ENCODE measurements at places on chromosomes 5 and 9.
A peak's percentile ranks its signal among the peaks of the same experiment; 100 is the strongest.

GRCh38 chr9:35748242-35748857 lies 678 bp downstream of the GBA2 start:
- DNase-seq, result no peak

- no peak for DNase-seq
Measured at GRCh38 chr5:146726891-146727290, 151.7 kb downstream of the PPP2R2B start.

GRCh38 chr5:135348918-135349317 lies 50.1 kb downstream of the MACROH2A1 start:
- DNase-seq, result no peak

DNA sequence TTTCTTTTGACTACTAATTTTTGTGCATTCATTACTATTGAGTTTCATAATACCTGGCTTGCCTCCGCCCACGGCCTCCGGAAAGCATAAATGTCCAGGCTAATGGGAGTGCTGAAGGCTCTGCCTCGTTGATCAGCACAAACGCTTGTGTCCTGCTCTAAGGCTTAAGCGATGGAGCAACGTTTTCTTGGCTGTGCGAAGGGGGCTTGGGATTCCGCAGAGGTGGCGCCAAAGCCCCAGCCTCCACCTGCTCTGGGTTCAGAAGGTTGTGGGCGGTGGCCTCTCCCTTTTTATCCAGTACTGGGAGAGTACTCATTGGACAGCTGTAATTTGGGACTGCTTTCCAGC lies 19.7 kb downstream of the ANXA2R start:
- DNase-seq, result peak; percentile 89

DNA sequence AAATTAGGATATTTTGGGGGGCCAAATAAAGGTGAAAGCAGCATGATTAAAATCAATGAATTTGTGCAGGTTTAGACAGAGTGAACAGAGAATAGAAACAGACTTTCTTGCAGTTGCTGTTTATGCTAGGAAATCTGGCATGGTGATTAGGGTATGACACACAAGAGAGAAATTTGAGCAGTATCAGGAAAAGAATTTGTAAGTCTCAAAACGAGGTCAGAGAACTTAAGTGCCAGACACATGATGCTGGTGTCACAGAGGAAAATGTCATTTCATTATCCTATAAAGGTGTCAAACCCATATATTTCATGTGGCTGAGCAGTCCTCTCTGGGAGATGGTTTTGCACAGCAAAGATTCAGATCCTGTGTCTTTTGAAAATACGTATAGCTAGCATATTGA lies 15.7 kb downstream of the LVRN start:
- DNase-seq, result no peak

GRCh38 chr5:83568186-83568585 lies 96.6 kb downstream of the VCAN start:
- no peak for DNase-seq

DNA sequence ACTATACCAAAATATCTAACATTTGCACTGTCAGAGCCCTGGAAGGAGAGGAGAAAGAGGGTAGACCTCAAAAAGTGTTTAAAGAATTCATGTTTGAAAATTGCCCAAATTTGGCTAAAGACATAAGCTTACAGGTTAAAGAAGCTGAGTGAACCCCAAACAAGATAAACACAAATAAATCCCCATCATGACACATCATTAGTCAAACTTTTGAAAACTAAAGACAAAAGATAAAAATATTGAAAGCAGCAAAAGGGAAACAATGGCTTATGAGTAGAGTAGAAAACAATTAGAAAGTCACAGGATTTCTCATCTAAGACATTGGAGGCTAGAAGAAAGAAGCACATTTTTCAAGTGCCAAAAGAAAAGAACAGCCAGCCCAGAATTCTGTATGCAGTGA lies 6.1 kb upstream of the UBLCP1 start:
- no peak for DNase-seq

DNA sequence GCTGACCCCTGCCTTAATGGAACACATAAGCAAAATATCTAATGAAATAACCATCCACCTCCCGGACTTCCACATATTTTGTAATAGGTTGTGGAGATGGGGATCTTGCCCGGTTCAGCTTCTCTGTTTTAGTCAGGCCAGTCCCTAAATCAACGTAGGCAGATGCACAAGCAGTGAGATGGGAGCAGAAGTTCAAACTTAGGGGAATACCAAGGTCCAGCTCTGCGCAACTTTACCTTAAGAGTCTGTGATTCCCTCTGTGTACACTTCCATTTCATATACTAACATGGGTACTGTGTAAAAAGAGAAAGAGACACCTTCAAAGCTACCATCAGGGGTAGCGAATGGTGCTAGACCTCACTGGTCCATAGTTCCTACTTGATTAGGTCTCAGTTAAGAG lies 110.9 kb downstream of the NTRK2 start:
- DNase-seq, result no peak

DNA sequence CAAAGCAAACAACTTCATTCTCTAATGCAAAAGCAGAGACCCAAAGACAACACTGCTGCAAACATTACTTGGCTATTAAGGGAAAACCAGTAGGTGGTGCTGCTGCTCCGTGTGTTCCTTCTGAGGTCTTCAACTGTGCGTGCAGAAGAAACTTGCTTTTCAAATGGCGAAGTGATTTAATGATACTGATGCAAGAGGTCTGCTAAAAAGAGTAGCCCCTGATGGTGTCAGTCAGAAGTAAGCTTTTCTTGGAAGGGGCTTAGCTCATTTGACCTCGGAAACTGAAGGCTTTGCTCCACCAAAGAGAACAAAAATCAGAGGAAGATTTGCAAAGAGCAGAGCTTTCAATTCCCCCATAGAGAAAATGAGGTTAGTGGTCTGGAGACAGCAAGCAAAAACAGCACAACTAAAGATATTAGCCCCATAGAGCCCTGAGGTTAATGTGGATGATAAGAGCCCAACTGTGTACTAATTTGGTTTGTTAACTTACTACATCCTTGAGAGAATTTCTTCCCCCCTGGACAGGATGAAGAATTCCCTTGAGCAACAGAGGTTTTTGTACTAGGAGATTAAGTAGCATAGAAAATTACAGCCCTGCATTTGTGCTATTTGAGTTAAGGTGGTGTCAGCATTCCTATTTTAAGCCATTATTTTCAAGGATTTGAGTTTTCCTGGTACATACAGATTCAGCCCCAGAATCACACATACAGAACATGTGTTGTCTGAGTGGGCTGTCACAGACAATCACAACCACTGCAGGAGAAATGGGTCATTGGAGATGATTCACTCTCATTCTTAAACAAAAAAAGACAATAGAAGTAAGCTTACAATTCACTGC lies 153.2 kb upstream of the C9orf72 start:
- DNase-seq, result no peak

GRCh38 chr5:181204826-181205760 lies at the start of gene TRIM7:
Gene TRIM7 (minus strand): TSS chr5:181205196. CDS start chr5:181205110, 86 bp downstream.
- no peak for DNase-seq

DNA sequence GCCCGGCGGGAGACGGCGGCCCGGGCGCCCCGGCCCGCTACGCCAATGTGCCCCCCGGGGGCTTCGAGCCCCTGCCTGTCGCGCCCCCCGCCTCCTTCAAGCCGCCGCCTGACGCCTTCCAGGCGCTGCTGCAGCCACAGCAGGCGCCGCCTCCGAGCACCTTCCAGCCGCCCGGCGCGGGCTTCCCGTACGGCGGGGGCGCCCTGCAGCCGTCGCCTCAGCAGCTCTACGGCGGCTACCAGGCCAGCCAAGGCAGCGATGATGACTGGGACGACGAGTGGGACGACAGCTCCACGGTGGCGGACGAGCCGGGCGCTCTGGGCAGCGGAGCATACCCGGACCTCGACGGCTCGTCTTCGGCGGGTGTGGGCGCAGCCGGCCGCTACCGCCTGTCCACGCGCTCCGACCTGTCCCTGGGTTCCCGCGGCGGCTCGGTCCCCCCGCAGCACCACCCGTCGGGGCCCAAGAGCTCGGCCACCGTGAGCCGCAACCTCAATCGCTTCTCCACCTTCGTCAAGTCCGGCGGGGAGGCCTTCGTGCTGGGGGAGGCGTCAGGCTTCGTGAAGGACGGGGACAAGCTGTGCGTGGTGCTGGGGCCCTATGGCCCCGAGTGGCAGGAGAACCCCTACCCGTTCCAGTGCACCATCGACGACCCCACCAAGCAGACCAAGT lies 723 bp downstream of the SNX18 start:
- DNase-seq, result no peak

DNA sequence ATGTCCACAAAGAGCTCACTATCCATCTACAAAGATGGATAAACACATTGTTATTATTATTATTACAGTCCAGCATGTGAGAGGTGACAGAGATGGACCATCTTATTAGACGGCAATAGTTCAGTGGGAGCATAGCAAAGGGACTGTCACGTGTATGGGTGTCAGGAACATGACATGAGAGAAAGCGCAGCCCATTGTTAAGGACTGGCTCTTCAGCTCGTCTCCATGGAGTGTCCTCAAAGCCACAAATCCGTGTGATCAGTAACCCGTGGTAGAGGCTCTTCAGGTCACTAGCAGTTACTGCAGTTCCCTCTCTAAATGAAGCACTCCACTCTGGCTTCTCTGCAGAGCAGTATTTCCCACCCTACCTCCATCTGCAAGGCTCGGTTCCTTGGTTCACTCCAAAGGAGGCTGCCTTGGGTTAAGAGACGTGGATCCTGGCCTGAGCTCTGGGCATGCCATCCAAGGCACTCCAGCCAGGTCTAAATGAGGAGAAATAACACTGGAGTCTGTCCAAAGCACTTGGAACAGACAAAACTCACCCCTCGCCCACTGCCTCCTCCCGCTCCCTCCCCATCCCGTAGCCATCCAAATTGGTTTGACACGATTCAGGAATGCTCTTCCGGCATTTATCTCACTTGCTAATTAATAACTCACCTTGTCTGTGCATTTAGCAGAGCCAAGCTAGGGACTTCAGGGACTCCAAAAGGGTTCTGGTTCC lies 122.3 kb upstream of the WWC1 start:
- no peak for DNase-seq

DNA sequence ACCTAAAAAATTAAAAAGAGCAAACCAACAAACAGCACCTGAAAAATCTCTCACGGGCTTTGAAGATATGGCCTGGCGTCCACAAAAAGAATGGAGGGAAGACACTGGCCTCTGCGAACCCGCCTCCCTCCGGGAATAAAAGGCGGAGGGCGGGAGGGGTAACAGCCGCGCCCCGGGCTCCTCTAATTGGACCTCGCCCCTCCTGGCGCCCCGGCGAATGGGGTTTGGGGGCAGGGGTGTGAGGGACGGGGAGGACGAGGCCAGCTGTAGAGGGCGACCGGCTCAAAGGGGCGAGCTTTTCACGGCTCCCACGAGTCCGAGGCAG lies 753 bp downstream of the FANCC start:
- peak; percentile 73 for DNase-seq

DNA sequence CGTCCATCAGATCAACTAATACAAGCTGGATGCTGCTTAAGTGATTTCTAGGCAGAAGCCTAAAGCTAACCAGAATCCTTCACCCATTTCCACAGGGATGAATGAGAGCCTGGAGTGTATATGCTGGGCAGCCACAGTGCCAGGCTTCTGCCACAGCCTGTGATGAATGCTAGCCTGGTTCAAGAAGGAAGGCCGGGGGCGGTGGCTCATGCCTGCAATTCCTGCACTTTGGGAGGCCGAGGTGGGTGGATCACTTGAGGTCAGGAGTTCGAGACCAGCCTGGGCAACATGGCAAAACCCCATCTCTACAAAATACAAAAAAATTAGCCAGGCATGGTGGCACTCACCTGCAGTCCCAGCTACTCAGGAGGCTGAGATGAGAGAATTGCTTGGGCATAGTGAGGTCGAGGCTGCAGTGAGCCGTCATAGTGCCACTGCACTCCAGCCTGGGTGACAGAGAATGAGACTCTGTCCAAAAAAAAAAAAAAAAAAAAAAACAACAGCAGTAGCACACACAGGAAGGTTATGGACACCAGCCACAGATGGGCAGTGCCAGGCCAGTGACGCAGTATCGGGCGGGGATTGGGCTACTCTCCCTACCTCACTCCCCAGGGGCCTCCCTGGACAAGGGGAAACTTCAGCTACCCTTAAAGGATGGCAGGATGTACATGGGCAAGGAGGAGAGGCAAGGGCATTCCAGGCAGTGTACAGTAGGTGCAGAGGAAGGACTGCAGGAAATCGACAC lies 23.1 kb upstream of the HMCN2 start:
- DNase-seq, result no peak

- no peak for DNase-seq
Measured at GRCh38 chr5:76401801-76402250, 1.3 kb upstream of the IQGAP2 start.

- DNase-seq, result no peak
Measured at GRCh38 chr5:55364537-55365055, 56.8 kb downstream of the MTREX start.

DNA sequence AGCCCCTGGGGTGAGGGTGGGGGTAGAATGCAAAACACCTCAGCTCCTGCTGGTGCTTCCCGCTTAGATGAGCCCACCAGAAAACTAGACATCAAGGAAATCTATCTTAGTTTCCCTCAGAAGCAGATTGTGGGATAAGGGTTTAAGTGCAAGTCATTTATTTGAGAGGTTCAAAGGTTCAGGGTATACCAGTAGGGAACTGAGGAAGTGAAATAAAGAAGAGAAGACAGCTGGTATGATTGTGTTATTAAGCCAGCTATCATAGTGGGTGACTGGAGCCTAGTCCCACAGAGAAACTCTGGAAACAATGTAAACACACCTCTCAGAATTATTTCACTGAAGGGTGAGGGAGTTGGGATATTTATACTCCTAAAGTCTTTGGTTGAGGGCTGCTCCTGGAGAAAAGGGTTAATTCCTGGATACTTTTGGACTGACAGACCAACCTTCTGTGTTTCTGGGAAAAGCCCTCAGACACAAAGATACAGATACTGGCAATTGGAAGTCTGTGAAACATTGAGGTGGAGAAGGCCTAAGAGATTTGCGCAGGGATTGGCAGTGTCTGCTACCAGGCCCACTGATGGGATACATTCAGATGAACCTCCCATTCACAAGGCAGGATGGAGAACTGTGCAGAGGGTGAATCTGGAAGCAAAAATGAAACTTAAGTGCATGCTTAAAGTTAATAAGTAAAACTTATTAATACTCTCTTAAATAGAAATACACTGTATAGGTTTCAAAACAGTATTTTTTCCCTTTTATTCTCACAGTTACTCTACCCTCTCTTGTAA lies 6.4 kb upstream of the DCTN4 start:
- DNase-seq, result no peak

GRCh38 chr5:56763711-56764466 lies 51.5 kb upstream of the MAP3K1 start:
- DNase-seq, result no peak

DNA sequence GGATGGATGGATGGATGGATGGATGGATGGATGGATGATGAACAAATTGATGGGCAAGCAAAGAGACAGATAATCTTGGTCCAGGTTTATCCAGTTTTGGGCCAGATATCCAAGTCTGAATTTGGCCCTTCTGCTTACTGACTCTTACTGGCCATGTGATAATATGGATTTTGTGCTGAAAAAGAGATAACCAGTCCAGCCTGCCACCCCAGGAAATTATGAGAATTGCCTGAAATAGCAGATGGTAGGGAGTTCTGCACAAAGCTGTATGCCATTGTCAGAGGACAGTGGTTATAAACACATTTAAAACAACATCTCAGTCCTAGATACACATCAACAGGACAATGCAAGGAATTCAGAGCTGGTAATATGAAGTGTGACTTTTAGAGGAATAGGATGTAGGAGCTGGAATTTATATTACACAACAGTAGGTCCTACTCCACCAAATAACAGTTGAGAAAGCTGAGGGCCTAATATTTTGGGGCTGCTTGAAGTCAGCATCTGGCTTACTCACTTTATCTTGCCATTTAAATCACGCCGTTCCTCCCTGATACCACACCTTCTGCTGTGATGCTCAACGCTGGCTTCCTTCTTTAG lies 9.0 kb upstream of the FAT2 start:
- no peak for DNase-seq

- no peak for DNase-seq
Measured at GRCh38 chr9:93288891-93289883, 105.2 kb downstream of the WNK2 start.

GRCh38 chr9:76188286-76188685 lies 205.9 kb downstream of the RFK start:
- no peak for DNase-seq

All from NCI-H524 treated with DMSO at 0.1 percent for 48 hours (cell line).